ENCODE measurements at places on chromosomes 4 and X. TPM values are rescaled to one million over a fixed set of nuclear protein-coding genes. Genes with fewer than 3 reads are reported as not detected.

DNA sequence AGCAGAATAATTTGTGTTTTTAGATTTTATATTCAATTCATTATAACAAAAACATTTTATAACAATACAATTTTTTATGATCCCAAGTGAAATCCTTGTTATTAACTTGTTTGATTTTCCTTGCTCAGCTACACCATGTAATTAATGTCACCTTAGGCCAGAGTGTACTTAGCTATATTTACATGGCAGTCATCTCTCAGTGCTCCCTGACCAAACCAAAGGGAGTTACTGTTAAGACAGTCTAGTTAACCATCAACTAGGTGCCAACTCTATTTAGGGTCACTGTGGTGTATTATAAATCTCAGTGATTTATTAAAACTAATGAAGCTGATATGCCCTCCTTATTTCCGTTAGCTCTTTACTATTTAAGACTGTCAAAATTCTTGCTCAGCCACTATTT, 44.4 kb downstream of the CCDC158 start:
- DNase-seq: no peak

The CLNK gene
- not detected for total RNA-seq

The TMLHE gene
- total RNA-seq: 30.4 TPM

The HSD17B13 gene
- 0.16 TPM for total RNA-seq

The NIPAL1 gene
- 13.3 TPM for total RNA-seq

DNA sequence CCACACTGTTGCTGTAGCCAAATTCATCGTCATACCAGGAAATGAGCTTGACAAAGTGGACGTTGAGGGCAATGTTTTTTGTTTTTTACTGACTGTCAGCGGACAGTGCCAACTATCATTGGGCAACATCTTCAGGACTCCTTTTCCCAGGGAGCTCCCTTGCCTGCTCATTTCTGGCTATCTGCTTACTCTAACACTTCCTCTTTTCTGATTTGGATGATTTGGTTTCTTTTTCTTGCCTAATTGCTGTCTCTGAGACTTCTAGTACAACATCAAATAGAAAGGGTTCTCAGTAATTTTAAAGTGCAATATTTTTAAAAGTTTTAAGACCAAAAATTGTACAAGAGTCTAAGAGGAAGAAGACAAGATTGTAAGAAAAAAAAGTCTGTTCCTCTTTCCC, 92.0 kb upstream of the KLHL4 start:
- DNase-seq: no peak

DNA sequence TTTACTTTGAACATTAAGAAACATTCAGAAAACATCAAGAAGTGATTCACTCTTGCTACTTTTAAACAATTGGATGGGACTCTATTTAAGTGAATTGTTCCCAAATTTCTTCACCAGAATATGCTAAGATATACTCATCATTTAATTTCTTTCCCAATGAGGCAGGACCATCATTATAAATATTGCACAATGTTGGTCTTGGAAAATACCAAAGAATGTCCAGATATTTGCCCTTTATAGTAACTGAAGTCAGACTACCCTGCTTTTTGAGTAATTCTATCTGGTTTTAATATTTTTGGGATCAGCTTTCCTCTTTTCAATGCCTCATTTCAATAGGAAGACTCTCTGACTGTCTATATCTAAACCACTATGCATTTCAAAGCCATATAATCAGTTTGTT, 129.4 kb upstream of the TENM3 start:
- no peak for DNase-seq

DNA sequence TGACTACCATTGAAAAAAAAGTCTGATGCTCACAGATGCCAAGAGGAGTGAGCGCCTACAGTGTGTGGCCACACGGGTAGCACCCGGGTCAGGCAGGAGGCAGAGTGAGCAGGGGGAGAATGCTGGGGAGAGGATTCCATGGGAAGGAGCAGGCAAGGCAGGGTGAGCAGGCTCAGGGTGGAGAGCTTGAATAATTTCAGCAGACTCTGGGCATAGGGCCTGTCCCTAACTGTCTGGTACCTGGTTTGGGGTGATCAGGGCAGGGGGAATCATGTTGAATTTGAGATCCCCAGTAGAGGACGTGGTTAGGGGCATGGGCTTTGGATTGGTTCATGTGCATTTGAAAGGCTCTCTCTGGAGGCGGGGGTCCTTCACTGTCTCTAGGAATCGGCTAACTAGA, 51.2 kb upstream of the TLR3 start:
- no peak for DNase-seq

The CSAG3 gene
- total RNA-seq: not detected

The ZNF718 gene
- 10.8 TPM for total RNA-seq

The NAT8L gene
- total RNA-seq: 28.2 TPM

DNA sequence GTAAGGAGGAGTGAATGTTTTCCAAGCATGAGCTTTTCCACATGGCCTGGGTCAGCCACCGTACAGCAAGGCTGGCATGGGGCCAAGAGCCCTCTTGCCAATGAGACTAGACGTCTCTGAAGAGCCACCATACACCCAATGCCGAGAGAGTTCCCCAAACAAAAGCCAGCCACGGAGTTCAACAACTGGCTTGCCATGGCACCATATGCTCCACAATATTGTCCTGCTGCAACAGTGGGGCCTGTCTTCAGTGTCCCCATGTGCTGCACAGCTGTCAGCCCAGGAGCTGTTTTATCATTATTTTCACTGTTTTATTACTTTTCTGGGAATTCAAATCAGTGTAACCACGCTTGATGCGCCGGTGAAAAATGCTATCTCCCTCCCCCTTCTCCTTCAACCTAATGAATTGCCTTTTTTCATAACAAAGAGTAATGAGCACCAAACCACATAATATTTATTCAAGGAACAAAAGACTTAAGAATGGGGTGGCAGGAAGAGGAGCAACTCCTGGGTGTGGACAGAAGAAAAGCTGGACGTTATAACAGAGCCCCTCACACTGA, 18.4 kb downstream of the MAML3 start:
- peak; percentile 60 for DNase-seq

The RBM46 gene
- 0.43 TPM for total RNA-seq

The NDNF gene
- total RNA-seq: 8.6 TPM

DNA sequence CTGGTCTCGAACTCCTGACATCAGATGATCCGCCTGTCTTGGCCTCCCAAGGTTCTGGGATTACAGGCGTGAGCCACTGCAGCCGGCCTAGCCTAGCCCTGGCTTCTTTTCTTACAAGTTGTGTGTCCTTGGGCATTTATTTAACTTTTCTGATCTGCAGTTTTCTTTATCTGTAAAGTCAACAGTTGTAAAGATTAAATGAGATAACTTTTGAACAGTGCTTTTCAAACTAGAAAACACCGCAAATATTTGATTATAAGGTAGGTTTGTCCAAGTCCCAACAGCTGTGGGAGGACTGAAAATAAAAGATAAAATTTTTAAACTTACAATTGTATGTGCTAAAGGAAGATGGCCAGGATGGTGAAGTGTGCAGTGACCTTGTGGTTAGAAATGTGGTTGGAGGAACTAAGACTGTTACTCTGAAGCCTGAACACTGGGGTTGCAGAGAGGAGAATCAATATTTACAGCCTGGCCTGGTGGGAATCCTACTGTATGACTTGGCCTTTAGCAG, 44.8 kb downstream of the GSX2 start:
- DNase-seq: no peak

The PWWP3B gene
- 4.1 TPM for total RNA-seq

The CENPI gene
- 7.7 TPM for total RNA-seq

DNA sequence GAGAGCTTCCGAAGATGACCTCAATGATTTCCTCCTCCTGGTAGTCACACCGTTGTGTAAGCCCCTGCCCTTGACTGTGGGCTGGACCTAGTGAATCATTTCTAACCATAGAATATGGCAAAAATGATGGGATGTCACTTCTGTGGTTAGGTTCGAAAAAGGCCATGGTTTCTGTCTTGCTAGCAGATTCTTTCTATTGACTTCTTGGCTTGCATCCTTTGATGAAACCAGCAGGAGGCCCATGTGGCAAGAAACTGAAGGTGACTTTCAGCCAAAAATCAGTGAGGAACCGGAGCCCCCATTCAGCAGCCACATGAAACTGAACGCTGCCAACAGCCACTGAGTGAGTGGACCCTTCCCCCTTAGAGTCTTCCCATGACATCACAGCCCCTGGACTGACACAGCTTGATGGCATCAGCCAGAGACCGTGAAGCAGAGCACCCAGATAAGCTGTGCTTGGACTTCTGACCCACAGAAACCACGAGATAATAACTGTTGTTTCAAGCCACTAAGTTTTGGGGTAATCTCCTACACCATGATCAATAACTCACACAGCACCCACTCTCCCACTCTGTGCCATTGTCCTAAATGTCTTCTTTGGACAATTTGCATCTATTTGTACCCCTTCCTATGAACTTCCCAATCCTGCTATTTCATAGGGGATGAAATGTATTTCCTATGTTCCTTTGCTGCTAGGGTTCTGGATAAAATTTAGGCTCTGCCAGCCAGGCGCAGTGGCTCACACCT, 148.0 kb upstream of the STX18 start:
- no peak for DNase-seq

The USP17L11 gene
- total RNA-seq: not detected

DNA sequence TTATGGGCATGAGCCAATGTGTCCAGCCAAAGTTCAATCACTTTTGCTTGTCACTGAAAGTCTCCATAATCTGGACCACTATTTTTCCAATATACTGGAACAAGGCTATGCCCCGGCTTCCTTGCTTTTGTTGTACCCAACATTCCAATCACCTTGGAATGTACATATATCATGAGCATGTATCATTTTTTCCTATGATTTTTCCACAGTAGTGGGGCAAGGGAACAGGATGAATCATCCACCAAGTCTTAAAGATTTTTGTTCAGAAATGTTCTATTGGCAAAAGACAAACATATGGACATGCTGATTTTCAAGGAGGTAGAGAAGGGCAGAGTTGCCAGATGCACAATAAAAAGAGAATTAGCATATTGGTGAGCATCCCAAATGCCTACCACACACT, 548.1 kb upstream of the INTU start:
- DNase-seq: no peak

DNA sequence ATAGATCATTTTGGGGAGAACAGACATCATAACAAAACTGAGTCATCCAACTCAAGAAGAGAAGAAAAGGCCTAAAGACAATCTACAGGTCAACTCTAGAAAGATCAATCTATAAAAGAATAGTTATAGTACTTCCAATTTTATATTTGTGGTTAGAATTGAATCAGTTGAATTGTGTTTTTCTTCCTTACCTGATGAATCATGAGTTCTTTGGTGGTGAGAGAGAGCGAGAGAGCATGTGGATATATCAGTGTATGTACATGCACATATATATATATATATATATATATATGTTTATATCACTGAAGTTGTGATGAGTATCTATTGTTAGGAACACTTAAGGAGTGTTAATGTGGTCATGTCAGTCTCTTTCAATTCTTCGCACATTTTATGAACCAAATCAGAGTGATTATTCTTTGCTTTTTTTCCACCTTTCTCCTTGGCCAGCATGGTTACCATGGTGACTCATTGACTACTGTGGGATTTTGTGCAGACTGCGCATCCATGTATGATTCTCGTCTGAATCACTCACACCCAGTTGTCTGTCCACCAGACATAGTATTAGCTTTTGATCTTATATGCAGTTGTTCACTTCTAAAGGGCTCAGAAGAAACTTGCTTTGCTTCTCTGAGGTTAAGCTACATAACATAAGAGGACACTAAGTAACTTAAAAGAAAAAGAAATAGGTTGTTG, 90.4 kb upstream of the RAB40AL start:
- no peak for DNase-seq

The JCHAIN gene
- total RNA-seq: 0.16 TPM

The MAML3 gene
- total RNA-seq: 26.0 TPM

- no peak for DNase-seq
Observed at GRCh38 chr4:169202145-169202699, 68.5 kb downstream of the SH3RF1 start.

The TSPAN6 gene
- total RNA-seq: 92.8 TPM

DNA sequence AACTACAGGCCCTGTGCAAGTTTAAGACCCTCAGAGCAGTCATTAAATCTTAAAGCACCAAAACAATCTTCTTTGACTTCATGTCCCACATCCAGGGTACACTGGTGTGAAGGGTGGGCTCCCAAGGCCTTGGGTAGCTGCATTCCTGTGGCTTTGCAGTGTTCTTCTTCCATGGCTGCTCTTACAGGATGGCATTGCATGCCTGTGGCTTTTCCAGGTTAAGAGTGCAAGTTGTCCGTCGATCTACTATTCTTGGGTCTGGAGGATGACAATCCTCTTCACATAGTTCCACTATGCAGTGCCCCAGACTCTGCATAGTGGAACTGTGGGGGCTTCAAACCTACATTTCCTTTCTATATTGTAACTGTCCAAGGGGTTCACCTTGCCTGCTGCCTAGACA, 494.5 kb downstream of the CFAP47 start:
- no peak for DNase-seq

The FAM47C gene
- not detected for total RNA-seq

- DNase-seq: no peak
Observed at GRCh38 chr4:183989461-183989860, 84.4 kb downstream of the STOX2 start.

DNA sequence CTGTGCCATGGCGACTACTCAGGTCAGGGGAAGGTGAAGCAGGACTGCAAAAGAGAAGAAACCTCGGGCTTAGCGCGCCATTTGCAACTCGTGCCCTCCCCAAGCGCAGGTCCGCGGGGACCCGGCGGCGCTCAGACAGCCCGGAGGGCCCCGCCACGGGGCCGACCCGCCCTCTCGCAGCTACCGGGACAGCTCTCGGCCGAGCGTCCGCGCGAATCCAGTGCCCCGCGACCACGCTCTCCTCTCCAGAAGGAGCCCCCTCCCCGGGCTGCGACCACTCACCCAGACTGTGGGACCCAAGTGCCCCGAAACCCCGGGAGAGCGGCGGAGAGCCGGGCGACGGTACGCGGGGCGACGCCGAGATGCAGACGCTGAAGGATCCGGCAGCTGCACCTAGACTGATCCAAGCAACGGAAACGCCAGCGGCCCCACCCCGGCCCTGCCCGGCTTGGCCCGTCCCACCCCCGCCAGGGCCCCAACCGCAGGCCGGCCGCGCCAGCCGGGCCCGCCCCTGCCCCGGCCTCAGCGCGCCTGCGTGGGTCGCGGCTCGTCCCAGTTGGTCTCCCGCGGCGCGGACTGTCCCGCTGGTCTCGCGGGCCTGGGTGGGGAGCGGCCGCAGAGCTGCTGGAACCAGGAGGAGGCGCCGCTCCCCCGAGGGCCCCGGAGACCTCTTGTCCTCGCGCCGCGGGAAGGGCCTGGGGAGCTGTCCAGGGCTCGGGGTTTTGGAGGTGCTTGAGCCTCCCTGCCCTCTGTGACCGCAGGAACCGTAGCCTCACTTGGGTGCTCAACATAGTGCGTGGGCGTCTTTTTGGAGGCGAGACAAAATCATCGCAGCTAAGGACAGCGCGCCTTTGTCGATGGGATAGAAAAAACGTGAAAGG, at the start of gene ANXA5:
Gene ANXA5 (minus strand): TSS at position 400 of the 881 bp plus-strand sequence. CDS start 391 bp downstream, at position 9.
- DNase-seq: peak; percentile 84

DNA sequence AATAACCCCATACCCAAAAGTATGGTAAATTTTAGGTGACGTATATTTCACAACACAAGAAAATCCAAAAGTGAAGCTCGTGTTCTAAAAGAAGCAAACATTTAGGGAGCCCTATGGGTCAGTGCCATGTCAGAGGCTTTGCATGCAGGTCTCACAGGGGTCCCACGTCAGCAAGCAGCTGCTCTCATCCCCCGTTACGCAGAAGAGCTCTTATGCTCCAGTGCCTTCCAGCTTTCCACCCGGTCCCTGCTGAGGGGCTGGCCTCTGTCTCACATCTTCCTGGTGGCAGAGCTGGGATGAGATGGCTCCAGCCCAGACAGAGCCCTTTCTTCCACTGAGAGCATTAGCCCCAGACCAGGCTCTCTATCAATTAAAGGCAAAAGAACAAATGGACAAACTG, 82.0 kb downstream of the IRF2 start:
- no peak for DNase-seq

GRCh38 chrX:123743312-123743711, 10.5 kb upstream of the THOC2 start:
- DNase-seq: no peak

GRCh38 chrX:154313147-154313546, 17.6 kb downstream of the TKTL1 start:
- no peak for DNase-seq

Data from mesothelial cell of epicardium (in vitro differentiated cells).